ENCODE measurements at places on chromosomes 12 and 14.

DNA sequence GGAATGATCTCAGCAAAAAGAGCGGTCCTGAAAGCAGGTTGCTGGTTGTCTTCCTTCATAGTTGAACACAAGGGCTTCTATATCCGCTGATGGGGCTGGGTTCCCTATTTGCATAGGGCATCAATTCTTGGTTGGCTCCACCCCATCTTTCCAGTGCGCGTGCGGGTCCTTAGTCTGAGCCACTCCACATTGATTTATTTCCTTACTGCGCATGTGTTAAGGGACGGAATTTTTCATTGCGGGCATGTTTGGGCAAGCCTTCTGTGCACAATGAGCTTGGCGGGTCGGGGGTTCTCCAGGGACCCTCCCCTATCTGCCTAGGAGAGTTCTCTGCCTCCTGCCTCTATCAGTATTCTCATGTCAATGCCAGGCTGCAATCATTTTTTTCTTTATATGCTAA lies 21.2 kb upstream of the DLGAP5 start:
- no peak for DNase-seq

GRCh38 chr12:124381456-124382296 lies 86.8 kb downstream of the RFLNA start:
- DNase-seq: no peak

- DNase-seq: no peak
These were observed 14.9 kb upstream of the IRF2BPL start for GRCh38 chr14:77043177-77043983.

- no peak for DNase-seq
These were observed 8.4 kb upstream of the SIX1 start for GRCh38 chr14:60657456-60658210.

GRCh38 chr14:61343991-61344405 lies 22.6 kb downstream of the PRKCH start:
- DNase-seq: no peak

- no peak for DNase-seq
These were observed 98.1 kb downstream of the GALC start for GRCh38 chr14:87894920-87895319.

DNA sequence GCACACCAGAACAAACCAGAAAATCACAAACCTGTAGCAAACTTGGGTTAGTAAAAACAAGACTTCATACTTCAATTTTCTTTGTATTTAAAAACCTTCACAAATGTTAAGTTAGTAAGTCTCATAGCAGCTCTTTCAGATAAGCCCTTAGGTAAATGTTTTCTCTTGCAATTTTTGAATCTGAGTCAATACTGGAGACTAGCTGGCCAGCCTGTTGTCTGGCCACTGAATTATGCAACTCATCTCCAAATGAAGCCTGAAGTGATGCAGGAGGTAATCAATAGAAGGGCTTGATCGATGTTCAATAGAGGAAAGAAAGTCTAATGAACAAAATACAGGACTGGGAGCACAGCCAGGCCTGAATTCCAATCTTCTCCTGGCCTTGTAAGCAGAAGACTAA lies 465.2 kb downstream of the LRIG3 start:
- DNase-seq: no peak

DNA sequence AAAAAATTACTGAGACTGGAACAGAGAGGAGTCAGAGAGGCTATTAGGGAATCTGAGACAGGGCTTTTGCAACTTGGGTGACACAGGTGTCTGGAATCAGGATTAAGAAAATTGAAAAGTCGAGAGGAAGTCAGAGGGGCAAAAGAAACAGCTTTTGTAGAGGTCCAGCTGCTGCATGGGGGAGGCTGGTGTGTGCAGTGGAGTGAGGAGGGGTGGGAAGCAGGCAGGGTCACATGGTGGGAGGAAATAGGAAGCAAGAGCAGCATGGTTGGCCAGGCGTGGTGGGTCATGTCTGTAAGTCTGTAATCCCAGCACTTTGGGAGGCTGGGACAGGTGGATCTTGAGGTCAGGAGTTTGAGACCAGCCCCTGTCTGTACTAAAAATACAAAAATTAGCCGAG lies 69.7 kb upstream of the VRK1 start:
- DNase-seq: no peak

- DNase-seq: no peak
These were observed 3.9 kb downstream of the SFSWAP start for GRCh38 chr12:131714759-131715158.

DNA sequence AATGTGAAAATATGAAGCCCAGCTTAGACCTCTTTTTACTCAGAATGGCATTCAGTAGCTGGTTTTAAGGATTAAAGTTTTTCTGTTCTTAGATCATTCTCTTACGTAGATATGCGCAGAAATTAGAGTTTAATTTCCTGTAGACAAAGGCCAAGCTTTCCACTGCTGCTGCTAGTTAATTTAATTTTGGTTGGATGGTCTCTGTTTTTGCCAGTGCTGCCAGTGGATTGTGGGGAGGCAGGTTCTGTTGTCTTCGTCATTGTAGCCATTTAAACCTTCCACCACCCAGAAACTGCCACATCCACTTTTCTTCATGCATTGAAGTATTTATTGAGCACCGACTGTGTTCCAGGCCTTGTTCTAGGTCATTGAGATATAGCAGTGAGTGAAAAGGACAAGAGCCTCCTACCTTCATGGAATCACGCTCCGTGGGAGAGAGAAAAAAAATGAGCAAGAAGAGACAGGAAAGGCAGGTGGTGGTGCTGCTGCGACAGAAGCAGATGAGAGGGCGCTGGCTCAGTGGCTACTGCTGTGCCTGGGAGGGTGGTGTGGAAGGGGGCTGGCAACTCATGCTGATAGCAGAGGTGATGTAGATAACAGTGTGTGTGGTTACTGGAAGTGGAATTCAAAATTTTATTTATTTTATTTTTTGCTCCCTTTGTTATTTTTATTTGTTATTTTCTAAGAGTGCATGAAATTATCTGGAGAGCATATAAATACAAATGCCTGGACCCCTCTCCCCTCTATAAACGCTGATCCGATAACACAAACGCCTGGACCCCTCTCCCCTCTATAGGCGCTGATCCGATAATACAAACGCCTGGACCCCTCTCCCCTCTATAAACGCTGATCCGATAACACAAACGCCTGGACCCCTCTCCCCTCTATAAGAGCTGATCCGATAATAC lies 33.3 kb downstream of the DYNC1H1 start:
- no peak for DNase-seq

GRCh38 chr12:100201604-100202423 lies 1.2 kb downstream of the ACTR6 start:
- no peak for DNase-seq

- DNase-seq: no peak
These were observed 3.0 kb upstream of the P2RX2 start for GRCh38 chr12:132615579-132616038.

DNA sequence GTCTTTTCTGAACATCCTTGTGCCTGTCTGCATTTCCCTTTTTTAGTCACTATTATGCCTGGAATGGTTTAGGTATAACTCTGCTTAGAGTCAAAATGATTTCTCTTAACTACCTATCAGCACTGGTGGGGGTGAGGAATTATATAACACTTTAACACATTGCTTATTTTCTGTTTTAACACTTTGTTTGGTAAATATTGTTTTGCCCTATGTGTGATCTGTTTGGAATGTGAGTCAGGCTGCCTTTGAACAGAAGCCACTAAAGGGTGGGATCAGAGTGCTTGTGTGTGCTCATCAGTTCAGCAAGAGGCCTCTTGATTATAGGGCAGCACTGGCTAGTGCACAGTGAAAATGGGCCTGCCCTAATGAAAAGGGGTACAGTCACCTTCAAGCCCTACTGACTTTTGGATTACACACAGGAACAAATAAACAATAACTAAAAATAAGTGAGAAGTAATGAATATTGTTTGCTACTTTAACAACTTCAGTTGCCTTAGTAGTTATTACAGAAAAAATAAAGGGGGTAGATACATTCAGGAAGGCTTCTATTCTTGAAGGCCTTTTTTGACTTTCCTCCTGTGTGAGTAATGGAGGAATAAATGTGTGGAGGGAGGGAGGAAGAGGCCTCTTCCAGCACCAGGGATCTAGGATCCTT lies 23.2 kb downstream of the NGDN start:
- no peak for DNase-seq

GRCh38 chr14:24234095-24235005 lies 1.6 kb downstream of the GMPR2 start:
- DNase-seq: no peak

GRCh38 chr12:124727922-124728321 lies 135.7 kb downstream of the SCARB1 start:
- DNase-seq: no peak

GRCh38 chr12:124411281-124411878 lies 116.5 kb downstream of the RFLNA start:
- no peak for DNase-seq

DNA sequence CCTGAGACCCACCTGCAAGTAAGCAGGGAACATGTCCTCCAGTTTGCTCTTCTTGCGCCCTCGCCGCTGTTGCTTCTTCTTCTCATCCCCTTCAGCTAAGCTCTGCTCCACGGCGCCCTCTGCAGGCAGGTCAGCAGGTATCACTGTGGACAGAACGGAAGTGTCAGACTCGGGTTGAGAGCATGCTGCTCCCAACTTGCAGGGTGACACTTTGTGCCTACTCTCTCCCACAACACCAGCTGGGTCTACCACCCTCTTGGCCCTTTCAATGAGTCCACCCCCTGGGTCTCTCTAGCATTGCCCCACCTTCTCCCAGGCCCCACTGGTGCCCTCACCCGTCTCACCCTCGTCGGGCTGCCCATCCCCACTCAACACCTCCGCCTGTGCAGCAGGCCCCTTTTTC lies 16.7 kb downstream of the KMT2D start:
- DNase-seq: no peak

DNA sequence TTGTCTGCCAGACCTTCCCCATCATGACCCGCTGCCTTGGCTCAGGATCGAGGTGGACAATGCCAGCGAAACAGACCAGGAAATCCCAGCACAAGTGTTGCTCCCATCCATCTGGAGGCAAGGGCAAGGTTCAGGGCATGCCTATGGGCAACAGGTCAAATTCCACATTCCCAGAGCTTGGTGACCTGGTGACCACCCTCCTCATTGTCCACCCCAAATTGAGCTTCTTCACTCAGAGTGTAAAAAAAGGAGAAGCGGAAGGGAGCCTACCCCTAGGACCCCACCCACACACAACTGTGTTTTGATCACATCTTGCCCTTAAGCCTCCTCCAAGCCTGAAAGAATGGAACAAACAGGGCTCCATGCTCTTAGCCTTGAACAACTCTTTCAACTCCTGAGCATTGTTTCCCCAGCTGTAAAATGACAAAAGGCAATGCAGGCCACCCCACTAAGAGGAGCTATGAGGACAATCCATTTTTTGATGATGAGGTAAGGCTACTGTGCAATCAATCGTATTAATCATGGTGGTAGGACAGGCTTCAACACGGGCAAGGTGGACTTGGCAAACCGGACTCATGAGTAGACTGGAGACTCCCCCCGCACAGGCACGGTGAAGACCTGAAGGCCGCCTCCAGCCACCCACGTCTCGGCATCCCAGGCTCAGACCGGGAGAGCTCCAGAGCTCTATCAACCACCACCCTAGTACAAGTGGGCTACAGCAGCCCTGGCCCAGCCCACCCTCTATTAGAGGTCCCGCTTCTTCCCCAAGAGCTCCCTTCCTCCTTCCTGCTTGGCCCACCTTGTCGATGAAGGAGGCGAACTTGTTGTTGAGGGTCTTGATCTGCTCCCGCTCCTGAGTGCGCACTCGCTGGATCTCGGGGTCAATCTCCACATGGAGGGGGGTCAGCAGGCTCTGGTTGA lies 866 bp downstream of the KRT79 start:
- DNase-seq: no peak

DNA sequence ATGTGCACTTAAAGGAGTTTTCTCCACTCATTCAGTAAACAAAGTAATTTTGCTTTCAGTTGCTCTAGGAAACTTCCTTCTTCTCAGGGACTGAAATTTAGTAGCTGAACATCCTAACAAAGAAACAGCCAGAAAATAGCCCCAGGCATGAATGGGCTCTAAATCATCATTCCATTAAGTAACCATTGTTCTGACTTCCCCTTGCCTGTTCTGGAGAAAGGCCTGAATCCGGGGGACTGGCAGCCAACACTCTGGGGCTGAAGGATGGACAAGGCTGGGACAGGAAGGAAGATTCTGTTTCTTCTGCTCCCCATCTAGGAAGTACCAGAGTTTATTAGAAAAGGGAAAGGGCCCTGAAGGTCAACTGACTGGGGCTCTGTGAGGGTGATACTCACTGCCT lies 104.5 kb downstream of the ESRRB start:
- DNase-seq: no peak

DNA sequence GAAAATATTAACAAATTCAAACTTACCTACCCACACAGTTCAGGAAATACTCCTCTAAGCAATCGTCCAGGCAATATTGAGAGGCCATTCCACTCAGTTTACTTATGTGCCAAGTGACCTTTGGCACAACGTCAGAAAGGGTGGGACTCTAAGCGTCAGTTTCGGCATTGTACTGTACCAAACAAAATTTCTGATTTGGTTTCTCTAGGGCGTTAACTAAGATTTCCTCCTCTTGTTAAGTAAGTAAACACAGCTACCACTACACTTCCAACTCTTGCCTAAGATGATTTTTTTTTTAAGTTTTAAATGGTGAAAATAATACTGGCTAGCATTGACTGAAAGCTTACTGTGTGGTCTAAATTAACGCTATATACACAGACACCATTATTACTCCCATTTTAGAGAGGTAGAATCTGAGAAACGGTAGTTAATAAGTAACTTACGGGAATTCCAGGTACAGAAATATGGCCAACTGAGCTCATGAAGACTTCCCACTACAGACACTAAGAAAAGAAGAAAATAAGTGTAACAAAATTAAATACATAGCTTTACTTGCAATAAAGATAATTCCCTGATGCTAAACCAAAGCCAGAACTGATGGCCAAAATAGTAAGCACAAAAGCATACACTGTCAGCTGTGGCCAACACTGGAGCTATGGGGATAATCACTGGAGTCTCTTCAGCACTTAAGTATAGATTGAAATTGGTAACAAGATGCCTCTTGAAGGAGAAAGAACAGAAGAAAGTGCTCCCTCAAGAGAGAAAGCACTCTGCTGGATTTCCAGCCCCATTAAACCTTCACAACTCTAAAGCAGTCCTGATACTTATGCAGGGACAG lies 76.1 kb downstream of the EPS8 start:
- no peak for DNase-seq

Measured in NCI-H2081 treated with DMSO at 0.1 percent for 48 hours (cell line).